CD4-positive, alpha-beta T cell treated with Interleukin-15 for 1 hour (primary cell): ENCODE measurements at places on chromosomes 2 and 18.

- DNase-seq: no peak
Measured at GRCh38 chr18:58847383-58848071, 17.1 kb upstream of the ZNF532 start.

DNA sequence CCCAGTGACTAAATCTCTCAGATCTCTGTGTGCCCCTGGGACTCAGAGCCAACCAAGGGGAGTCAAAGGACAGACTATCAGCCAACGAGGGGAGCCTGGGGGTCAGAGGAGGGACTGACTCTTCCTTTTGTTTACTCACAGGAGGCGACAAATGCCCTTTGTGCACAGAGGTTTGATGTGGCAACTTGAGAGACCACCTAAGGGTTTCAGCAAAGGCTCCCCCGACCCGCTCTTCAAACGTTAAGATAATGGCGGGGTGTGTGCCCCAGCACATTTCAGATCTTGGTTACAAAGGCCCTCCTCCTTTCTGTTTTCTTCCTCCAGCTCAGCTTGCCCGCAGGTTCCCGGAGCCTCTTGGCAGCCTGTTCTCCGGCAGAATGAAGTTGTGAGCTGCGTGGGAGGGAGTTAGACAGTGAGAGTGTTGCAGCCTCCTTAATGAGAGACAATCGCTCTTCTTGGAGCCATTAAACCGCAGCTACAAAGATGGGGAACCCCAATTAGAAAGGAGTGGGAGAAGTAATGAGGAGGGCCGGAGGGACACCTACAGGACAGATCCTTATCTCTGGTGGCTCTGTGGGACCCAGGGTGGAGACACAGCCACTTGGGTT is 76.2 kb downstream of the KIAA2012 start:
- DNase-seq: no peak

- no peak for DNase-seq
Measured at GRCh38 chr2:192218970-192219369, 24.2 kb upstream of the TMEFF2 start.

GRCh38 chr2:130972410-130972809 is 120.8 kb downstream of the FAM168B start:
- DNase-seq: no peak

DNA sequence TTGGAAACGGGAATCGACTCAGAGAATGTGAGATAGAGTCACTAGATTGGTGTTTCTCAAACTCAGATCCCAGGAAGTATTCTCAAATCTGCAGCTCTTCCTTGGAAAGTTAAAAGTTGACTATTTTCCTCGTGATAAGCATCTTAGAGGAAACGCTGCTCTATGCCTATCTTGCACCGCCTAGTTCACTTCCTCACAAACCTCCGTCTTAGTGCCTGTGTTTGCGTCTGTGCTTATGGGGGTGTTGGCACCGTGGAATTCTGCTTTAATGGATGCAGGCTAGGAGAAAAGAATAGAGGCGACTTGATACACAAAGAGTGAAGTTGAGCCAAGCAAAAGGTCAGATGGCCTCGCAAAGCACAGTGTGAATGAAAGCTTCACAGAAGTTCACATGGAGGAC is 255.3 kb upstream of the ID2 start:
- no peak for DNase-seq

DNA sequence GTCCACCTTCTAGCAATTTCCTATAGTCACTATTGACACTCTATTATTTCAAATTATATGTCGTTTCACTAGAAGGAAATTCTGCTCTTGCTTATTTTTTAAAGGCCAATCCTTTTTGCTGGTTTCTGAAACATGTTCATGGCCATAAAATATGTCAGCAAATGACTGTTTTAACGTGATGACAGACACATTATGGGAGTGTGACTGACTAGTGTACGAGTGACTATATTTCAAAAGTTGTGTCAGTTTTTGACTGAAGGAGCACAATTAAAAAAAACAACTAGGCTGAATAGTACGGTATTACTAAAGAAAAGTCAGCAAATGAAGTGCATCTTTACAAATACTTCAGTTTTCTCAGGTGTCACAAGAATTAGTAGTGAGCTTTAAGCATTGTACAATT is 196.0 kb downstream of the NR4A2 start:
- no peak for DNase-seq

DNA sequence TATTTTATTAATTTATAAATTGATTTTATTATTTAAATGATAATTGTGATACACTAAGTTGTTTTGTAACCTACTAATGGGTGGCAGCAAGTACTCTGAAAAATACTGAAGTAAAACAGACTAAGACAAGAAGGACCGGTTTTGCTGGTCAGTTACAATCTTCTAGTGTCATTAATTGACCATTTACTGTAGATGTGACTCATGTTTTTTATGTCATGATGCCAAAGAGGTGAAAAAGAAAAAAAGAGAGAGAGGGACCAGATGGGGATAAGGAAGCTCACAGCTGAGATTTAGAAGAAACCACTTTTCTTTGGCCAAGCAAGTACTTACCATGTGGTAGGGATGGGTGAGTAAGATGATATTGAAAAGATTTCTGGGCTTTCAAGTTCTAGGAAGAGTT is 955.8 kb upstream of the LRRTM1 start:
- no peak for DNase-seq

DNA sequence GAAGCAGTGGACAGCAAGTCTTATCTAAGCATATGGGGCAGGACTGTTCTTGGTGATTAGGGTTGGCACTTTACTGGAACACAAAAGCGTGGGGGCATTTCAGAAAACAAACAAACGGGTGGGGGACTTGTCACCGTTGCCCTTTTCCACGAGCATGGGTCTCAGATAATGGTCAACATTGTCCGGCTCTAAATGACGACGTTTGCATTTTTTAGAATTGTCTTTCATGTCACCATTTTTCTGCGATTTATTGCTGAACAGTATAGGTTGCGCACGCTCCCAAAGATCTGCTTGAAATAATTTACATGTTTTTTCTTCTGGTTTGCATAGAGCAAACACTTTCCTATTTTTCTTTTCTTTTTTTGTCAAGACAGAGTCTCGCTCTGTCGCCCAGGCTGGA is 46.6 kb upstream of the TBC1D8 start:
- DNase-seq: no peak
